ENCODE measurements at places on chromosomes 5 and 9.

GRCh38 chr9:137077758-137078693 is 709 bp downstream of the UAP1L1 start:
- DNase-seq: no peak

DNA sequence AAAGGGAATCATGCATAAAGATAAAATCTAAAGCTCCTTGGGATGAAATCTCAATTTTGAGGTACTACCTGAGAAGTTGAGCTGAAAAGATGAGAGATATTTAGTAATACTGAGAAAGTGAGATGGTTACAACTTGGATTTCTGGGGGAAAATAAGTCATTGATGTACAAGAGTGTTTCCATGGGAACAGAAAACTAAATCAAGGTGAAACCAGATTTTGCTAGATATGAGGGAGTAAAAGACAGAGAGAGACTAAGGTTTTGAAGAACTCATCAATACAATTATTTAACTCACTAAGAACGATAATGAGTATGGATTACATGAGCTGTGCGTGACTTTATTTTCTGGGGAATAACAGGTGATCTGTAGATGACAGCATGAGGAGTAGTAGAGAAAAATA is 10.2 kb upstream of the ST8SIA4 start:
- no peak for DNase-seq

GRCh38 chr5:140986117-140986521 is 19.8 kb downstream of the PCDHAC2 start:
- no peak for DNase-seq

- no peak for DNase-seq
These were observed 58.1 kb upstream of the MTAP start for GRCh38 chr9:21744320-21744719.

DNA sequence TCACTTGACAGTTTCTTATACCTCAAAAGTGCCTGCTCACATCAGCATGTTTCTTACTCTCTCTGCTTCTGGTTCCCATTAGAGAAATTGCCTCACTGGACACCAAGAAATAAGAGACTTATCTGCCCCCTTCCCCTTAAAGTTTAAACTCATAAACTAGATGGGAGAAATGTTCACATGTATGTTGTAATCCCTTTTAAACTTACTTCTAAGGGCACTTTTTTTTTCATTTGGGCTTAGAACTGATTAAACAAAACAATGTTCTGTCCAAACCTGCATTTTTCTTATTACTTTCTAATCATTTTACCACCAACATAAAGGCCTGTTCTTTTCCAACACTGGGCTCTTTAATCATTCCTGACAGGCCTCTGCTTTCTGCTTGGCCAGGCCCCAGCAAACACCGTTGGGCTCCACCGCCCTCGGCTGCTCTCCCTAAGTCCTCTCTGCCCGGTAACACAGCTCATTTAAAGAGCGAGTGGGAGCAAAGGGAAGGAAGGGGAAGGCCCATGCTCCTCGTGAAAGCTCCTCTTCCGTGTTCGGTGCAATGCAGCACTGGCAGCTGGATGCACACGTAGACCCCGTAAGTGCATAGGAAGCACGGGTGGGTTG is 53.4 kb downstream of the ROR2 start:
- DNase-seq: no peak

DNA sequence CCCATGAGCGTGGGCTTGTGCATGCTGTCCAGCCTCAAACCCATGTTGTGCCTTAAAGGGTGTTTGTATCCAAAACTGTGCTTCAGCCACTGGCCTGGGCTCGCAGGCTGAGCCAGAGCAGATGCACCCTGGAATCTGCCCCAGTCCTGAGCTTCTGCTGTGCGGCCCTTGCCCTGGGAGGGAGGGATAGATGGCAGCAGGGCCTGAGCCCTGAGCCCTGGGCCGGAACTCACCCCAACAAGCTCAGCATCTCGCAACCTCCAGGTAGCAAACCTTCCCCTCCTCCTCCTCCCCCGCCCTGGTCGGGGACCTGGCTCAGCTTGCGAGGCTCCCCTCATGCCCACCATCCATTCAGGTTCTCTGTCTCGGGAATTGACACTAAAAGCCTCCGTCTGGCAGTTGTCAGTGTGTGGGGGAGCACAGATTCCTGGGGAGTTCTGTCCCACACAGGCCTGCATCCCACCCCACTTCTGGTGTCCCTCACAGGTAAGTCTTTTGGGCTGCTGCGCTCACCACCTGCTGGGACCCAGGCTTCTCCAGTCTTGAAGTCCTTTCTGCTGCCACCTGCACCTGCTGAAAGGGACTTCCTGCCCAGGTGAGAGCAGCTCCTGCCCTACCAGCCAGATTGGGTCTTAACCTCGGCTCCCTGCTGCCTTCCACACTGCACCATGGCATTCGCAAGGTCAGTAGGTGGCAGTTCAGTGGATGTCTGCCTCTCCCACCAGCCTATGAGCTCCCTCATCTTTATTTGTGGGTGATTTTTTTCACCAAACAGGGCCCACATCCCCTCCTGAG is 55.2 kb upstream of the OLFM1 start:
- no peak for DNase-seq

GRCh38 chr5:74169701-74170100 is 470.8 kb downstream of the ENC1 start:
- DNase-seq: no peak

- DNase-seq: no peak
These were observed 144.0 kb downstream of the CAAP1 start for GRCh38 chr9:26748449-26749058.

- no peak for DNase-seq
These were observed 92.2 kb downstream of the ZNF462 start for GRCh38 chr9:106954974-106955850.

DNA sequence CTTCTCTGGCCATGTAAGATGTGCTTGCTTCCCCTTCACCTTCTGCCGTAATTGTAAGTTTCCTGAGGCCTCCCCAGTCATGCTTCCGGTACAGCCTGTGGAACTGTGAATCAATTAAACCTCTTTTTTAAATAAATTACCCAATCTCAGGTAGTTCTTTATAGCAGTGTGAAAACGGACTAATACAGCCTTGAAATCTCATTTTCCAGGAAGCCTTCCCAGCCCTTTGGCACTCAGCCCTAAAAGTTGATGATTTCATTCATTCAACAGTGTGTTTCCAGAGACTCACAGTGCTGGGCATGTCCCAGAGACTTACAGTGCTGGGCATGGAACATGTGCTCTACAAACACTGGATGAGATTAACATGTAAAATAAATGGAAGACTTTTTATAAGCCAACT is 135.8 kb downstream of the DCP2 start:
- DNase-seq: no peak

DNA sequence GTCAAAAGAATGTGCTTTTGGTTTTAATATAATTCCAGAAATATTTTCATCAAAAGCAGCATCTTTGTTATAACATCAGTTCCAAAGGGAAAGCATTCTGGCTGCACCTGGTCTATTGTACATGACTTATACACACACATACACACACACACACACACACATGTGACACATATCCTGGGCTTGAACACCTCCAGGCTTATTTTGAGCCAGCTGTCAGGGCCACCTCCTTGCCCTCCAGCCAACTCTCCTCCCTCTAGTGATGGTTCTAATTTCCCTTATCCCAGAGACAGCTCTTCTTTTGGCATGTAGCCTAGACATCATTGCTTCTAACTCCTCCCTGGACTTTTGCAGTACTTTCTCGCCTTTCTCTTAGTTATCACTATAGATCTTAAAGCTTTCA is 115.0 kb downstream of the PIK3R1 start:
- DNase-seq: no peak

- no peak for DNase-seq
These were observed 184.5 kb downstream of the DENND1A start for GRCh38 chr9:123745451-123745850.

- no peak for DNase-seq
These were observed 4.3 kb upstream of the QRFP start for GRCh38 chr9:130900701-130901497.

- DNase-seq: no peak
These were observed 487.9 kb upstream of the DMAC1 start for GRCh38 chr9:8287501-8287900.

- no peak for DNase-seq
These were observed 284.5 kb downstream of the RFX3 start for GRCh38 chr9:3241290-3241689.

- DNase-seq: peak; percentile 22
These were observed 1.2 kb upstream of the NSD1 start for GRCh38 chr5:177132136-177133095.

GRCh38 chr5:20032896-20033295 is 44.9 kb upstream of the CDH18 start:
- no peak for DNase-seq

GRCh38 chr9:106980551-106981101 is 117.7 kb downstream of the ZNF462 start:
- no peak for DNase-seq

DNA sequence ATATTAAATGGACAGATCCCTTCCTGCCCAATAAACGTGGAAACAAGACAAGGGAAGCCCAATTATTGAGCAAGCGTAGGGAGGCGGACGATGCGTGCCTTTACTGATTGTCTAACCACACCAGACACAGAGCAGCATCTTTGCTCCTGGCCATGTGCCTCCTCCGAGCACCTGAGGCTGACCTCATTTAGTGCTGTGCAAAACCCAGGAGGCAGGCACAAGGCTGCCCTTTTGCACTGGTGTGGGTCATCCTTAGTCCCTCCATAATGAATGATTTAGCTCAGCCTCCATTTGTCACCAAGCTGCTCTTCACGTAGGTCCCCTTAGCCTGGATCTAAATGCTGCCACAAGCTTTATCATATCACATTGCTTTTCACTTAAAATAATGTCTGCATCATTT is 24.1 kb upstream of the CDH6 start:
- DNase-seq: no peak

GRCh38 chr5:157116483-157116954 is 7.7 kb upstream of the HAVCR2 start:
- no peak for DNase-seq

DNA sequence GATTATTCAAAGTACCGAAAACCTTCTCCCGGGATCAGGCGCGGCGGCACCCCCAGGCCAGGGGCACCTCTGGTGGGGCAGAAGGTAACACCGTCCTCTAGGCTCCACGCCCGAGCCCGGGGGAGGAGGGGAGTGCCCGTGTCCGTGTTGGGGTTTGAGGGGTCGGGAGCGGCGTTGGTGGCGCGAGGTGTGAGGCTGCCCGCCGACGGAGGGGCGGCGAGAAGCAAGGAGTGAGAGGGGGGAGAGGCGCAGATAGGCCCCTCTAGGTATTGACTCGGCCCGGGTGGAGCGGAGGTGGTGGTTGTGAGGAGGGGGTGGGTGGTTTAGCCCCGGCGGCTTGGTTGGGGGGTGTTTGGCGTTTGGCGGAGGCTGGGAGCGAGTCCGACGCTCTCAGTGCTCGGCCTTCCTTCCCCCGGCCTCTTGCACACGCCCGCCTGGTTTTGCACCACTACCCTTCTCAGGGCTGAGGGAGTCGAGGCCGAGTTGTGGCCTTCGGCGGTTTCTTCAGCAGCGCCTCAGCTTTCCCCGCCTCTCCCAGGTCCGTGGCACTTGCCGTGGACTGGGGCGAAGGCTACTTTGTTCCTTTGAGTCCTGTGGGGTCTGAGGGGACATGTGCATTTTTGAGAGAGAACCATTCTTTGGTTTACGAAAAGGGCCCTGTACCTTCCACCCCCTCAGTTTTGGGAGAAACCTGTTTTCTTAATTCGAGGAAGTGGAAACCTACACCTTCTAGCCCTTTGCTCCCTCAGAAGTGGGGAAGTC is 450 bp downstream of the GPBP1 start:
- no peak for DNase-seq

GRCh38 chr5:146751054-146751453 is 127.5 kb downstream of the PPP2R2B start:
- DNase-seq: no peak

GRCh38 chr5:120528609-120529008 is 64.5 kb downstream of the PRR16 start:
- DNase-seq: no peak

DNA sequence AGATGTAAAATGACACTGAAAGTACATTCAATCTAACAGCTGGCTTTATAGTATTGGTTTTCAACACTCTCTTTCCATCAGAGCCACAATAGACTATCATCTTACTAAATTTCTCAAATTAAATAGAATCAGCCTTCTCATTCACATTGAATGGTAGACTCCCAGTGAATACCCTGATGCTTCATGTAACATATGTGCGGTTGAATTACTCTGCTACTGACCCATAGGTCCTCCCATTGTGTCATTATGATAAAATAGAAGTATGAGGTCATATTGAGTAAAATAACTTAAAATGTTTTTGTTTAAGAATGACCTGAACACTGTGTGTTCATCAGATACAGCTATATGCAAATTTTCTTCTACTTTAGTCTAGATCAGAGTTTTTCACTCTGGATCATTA is 75.9 kb upstream of the ADAMTSL1 start:
- no peak for DNase-seq

DNA sequence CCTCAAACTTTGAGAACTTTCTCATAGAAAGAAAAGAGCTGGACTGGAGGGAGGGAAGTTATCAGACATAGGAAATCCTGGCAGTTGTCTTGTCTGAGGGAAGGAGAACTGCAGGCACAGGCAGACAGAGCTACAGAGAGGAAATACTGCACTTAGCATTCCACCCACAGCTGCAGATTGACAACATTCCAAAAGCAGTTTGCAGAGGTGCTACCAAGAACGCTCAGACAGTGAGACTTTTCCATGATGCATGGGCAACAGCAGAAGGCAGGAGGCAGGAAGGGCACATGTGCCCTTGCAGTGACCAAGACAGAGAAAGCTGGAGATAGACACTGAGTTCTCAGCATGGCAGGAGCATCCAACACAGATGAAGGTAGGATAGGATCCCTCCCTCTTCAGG is 327.5 kb upstream of the ZNF462 start:
- no peak for DNase-seq

GRCh38 chr5:143914756-143915155 is 102.8 kb downstream of the HMHB1 start:
- no peak for DNase-seq

DNA sequence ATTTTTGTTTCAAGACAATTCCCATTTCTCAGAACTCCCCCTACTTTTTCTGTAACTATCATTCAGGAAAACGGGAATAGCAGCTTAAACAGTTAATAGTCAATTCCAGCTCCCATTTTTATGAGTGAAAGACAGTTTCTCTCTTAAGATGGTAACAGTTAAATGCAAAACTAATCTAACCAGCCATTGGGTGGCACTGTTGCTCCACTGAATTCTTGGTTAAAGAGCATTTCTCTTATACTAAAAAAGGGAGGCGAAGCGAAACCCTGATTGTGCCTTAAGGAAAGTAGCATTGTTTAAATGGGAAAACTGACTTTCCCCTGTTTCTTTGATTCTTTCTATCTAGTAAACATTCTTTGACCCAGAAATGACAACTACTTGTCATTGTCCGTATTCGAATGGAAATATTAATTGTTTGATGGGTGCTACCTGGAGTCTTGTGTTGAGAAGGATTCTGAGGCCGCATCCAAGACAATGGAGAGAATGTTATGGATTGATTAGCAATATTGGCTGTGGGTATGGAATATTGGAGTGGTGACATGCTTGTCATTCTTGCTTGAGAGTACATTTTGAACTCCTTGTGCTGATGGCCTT is 507.8 kb downstream of the MAT2B start:
- DNase-seq: no peak

DNA sequence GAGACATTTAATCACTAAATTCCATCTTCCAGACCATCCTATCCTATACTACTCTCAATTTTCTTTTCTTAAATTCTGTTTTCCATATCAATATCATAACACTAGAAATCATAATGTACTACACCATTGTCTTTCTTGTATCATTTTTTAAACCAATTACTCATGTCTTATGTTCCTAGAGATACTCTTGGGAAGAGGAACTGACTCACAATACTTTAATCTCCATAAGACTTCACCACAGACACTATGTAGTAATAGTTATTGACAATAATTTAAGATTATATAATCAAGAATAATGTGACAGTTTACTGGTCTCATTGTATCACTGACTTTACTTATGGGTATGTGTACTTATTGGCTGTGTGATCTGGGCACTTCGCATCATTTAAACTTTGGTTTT is 43.8 kb downstream of the PCDHGC5 start:
- DNase-seq: no peak

GRCh38 chr5:178108446-178108845 is 4.9 kb upstream of the N4BP3 start:
- no peak for DNase-seq

All from stimulated activated CD8-positive, alpha-beta memory T cell treated with anti-CD3 and anti-CD28 coated beads, Interleukin-4, amount 100 ng/mL, for 4 hours (primary cell).